ENCODE measurements at places on chromosomes 7 and 10. TPM values are rescaled to one million over a fixed set of nuclear protein-coding genes. Genes with fewer than 3 reads are reported as not detected.

LAMB4 gene
- total RNA-seq: not detected

OR2A7 gene
- 4.8 TPM for total RNA-seq

DYDC2 gene
- total RNA-seq: not detected

RELN gene
- total RNA-seq: not detected

NACAD gene
- total RNA-seq: not detected

GRCh38 chr7:41118486-41118885 is 584.4 kb downstream of the INHBA start:
- H3K36me3 ChIP-seq: no peaks in the 10 kb centered on the region
- no peak overlapping the region for H3K4me3 ChIP-seq
- H3K27me3 ChIP-seq: no peaks in the 10 kb centered on the region
- no peak for DNase-seq
- no peak overlapping the region for H3K27ac ChIP-seq

DNA sequence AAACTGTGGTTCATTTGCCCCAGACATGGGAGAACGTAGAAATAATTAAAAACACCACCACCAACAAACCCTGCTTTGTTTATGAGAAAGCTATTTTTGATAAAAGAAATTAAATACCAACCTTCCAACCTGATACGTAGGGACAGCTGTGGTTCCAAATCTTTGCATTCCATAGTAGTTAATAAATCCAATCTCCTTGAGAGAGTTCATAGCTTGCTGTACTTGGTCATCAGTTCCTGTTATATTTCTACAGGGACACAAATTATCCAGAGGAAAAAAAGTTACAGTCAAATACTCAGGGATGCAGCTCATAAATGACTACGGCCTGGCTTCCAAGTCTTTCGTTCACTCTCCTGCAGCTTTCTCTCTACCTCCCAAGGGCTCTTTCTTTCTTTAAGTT is 41.1 kb downstream of the PUS7 start:
- no peak for DNase-seq
- peaks cover 1% of the 10 kb centered on the region for H3K4me1 ChIP-seq
- H3K36me3 ChIP-seq: peaks cover 10% of the 10 kb centered on the region
- H3K27me3 ChIP-seq: no peaks in the 10 kb centered on the region

GRCh38 chr7:96076350-96076707 is 245.6 kb downstream of the SLC25A13 start:
- H3K27ac ChIP-seq: no peak overlapping the region
- DNase-seq: no peak
- H3K4me1 ChIP-seq: peaks cover 11% of the 10 kb centered on the region
- H3K4me3 ChIP-seq: no peak overlapping the region
- peaks cover 40% of the 10 kb centered on the region for H3K27me3 ChIP-seq
- no peaks in the 10 kb centered on the region for H3K36me3 ChIP-seq

DNA sequence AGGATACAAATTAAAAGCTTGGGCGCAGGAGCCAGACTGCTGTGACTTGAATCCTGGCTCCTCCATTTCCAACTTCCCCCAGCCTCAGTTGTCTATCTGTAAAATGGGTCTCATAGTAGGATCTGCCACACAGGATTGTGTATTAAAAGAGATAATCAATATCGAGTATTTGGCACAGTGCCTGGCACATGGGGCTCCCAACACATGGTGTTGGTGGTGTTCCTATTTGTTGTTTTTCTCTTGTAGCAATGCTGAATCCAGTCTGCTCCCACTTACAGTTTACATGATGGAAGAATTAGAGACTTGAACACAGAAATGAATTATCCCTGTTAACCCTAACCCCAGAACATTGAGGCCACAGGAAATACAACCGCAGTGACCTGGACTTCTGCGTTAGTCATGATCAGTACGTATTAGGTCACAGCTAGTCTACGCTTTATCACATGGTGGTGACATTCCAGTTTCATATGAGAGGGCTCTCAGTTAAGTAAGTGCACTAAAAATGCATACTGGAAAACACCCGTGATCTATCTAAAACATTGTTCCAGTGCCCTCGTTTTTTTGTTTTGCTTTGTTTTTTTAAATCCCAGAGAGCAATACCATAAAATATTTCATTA is 169.5 kb upstream of the KLF14 start:
- no peak overlapping the region for H3K4me3 ChIP-seq
- peaks cover 57% of the 10 kb centered on the region for H3K36me3 ChIP-seq
- peak overlapping the region; percentile 69 for H3K27ac ChIP-seq
- no peak for DNase-seq
- peaks cover 74% of the 10 kb centered on the region for H3K4me1 ChIP-seq

GRCh38 chr7:31054608-31055278 is 2.6 kb downstream of the ADCYAP1R1 start:
- H3K4me3 ChIP-seq: no peak overlapping the region
- H3K27me3 ChIP-seq: peaks cover 36% of the 10 kb centered on the region
- no peak for DNase-seq
- no peak overlapping the region for H3K27ac ChIP-seq
- no peaks in the 10 kb centered on the region for H3K4me1 ChIP-seq

- H3K4me1 ChIP-seq: peaks cover 41% of the 10 kb centered on the region
- H3K4me3 ChIP-seq: peak overlapping the region; percentile 97
- peak overlapping the region; percentile 100 for H3K27ac ChIP-seq
- H3K27me3 ChIP-seq: no peaks in the 10 kb centered on the region
- DNase-seq: peak; percentile 74
- H3K36me3 ChIP-seq: peaks cover 76% of the 10 kb centered on the region
These were observed 1.1 kb downstream of the HNRNPA2B1 start for GRCh38 chr7:26199301-26200037.

- no peak overlapping the region for H3K4me3 ChIP-seq
- peaks cover 76% of the 10 kb centered on the region for H3K27me3 ChIP-seq
- H3K36me3 ChIP-seq: no peaks in the 10 kb centered on the region
These were observed 11.6 kb upstream of the NKX2-3 start for GRCh38 chr10:99520847-99521764.

All from activated CD4-positive, alpha-beta T cell treated with anti-CD3 and anti-CD28 coated beads, Interleukin-2, amount 10 ng/mL, durations not matched to agents 7 days and 5 days (primary cell).